ENCODE measurements at places on chromosomes 13 and 19.

DNA sequence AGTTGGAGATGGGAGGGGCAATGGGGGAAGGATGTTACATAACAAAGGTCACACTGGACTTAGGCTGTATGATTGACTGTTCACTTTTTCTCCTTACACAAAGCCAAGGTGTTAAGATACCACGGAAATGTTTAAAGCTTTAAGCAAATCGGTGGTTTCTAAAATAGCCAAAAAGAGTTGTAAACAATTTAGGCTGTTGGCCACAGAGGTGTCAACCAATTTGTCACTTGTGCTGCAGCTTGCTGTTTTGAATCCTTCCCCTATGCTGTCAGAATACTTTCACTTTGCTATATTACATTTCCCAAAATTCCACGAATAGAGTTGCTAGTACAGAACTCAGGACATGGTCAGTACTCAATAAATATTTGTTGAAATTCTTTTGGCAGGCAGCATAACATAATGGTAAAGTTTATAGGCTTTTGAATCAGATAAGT is 149.3 kb downstream of the VWA8 start:
- no peak for DNase-seq

- DNase-seq = peak; percentile 16
These were observed 39.4 kb downstream of the VAV1 start for GRCh38 chr19:6811906-6812305.

DNA sequence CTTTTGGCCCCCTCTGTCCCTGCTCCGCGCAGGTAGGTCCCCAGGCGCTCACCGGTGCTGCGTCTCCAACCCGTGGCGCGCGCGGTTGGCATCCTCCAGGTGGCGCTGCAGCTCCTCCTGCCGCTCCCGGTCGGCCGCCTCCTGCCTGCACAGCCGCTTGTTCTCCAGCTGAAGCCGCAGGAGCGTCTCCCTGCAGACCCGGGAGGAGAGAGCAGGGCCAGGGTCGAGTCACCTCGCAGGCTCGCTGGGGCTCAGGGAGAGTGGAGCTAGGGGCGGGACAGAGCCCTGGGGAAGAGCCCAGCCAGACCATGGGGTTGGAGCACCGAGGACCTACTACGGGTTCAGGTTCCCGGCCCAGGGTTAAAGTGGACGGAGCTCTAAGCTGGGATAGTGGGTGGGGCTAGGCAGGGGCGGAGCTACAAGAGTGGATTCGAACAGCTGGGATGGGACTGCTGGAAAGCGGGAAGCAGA is 9.3 kb downstream of the HOOK2 start:
- peak; percentile 82 for DNase-seq

DNA sequence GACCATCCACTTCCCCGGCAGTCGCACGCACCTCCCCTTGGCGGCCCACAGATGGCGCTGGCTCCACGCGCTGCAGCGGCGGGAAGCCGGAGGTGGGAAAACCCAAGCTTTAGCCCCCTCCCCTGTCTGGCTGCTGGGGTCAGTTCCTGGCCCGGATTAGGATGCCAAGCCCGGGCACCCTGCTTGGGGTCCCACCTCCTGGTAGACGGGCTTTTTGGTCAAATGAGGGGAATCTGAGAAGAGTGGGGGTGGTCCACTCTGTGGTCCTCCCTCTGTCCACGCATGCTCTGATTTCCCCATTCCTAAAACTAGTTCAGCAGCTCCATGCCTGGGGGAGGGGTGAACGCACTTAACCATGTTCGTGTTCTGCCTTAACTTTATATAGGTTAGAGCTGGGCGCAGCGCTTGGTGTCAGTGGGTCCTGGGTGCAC is 8.1 kb upstream of the ADGRE2 start:
- no peak for DNase-seq

DNA sequence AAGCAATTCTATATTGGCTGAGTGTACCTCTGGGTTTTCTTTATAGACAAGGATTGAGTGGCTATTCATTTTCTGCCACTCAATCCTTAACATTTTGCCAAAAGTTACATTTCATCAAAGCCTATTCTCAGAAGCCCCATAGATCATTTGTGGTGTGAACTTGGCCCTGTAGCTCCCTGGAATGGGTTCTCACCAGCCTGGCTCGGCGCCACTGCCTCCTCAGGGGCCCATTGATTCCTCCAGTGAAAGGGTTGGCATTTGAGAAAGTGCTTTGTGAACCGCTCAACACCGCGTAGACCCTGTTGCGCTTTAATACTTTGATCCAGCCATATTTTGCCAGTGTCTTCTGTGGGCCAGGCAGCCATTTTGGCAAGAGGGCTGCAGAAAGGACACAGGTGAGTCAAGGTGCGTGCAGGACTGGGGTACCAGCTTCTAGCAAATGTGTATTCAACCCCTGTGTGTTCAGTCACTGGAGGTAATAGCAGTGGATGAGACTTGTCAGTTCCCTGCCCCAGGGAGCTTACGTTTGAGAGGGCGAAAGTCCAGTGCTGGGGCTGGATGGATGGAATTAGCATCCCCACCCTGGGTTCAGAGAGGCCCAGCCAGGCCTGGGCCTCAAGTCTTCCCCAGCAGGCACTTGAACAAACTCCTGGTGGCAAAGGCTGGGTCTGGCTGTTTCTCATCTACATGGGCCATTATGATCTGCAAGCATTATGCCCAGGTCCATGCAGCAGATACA is 3.8 kb downstream of the RAB8A start:
- DNase-seq = no peak

GRCh38 chr19:14072535-14073260 is at the start of gene MISP3:
Gene MISP3, plus strand, starts transcription at chr19:14072786. Its CDS starts 524 bp downstream, at chr19:14073310.
- no peak for DNase-seq

GRCh38 chr19:34475026-34475974 is 6.3 kb upstream of the WTIP start:
- peak; percentile 81 for DNase-seq

DNA sequence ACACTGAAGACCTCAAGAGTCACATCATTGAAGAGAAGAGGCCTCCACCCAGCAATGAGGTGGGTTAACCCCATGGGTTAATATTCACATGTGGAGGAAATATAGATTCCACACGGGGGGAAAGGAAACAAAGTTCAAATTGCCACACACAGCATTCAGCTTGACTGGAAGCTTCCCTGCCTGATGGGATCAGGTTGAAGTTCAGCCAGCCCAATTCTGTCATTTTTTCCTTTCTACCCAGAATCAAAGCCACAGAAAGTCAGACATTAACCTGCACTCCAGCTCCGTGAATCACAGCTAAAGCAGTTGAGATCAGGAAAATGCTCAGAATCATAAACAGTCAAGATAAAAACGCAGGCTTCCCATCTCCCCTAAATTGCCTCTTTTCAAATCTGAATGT is 208.7 kb upstream of the OBI1 start:
- DNase-seq = no peak

DNA sequence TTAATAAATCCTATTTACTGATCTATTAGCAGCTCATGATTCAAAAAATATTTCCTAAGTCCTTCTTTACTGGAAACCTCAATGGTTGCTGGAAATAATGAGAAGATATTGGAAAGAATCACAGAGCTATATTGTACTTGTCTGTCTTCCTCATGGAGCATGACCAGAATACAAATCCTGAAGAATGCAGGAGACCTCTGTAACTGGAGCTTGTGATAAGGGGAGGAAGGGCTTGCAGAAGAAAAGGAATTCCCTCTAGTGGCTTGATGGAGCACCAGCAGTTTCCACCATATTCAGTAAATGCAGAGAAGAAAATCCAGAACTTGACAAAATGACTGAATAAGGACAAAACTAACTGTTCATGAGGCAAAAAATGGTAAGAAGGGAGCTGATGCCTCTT is 1333.1 kb downstream of the EFNB2 start:
- DNase-seq = peak; percentile 61

DNA sequence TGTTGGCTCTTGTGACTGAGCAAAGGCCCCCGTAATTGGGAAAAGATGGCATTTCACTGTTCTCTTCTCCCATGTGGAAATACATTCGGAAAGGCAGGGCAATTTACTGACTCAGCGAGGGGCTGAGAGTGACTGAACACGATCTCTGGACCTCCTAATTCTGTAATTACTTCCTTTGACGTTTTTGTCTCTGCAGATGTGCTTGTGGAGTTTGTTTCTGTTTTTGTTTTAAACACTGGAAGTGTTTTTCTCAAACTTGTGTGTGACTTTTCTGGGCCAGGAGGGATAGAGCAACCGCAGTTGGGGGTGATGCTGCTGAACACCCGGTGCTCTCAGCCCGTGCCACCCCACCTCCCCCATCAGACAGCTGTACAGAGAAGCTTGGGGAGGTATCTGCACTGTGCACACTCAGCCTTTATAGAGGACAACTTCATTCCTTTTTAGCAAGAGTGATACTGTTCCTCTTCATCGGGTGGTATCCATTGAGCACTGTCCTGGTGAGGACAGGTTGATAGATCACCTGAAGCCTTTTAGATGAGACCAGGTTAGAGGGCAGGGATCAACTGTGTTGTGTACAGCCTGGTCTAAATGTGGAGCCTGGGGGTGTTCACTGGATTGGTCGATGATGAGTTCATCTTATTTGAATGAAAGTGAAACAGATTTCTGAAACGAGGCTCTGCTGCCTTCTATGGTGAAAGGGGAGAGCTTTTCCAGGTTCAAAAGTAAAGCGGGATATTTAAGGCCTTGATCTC is 117.4 kb downstream of the ESD start:
- peak; percentile 58 for DNase-seq

DNA sequence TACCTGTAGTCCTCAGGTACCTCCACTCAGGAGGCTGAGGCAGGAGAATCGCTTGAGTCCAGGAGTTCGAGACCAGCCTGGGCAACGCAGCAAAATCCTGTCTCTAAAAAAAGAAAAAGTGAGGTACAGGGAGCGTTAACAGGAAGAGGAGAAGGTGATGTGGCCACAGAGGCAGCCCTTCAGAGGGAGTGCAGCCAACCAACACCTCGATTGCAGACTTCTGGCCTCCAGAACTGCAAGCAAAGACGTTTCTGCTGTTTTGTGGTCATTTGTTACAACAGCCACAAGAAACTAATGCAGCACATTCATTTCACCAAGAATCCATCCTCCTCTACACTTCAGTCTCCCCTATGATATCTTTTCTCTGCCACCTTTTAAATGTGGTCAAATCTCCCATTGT is 145.2 kb downstream of the USP12 start:
- DNase-seq = no peak
